ENCODE measurements at places on chromosomes 5 and 9. TPM values are rescaled to one million over a fixed set of nuclear protein-coding genes. Genes with fewer than 3 reads are reported as not detected.

The ALDH1A1 gene
- total RNA-seq, result 0.17 TPM

GRCh38 chr5:172443441-172444109, 10.8 kb downstream of the SH3PXD2B start:
- peak; percentile 90 for DNase-seq

DNA sequence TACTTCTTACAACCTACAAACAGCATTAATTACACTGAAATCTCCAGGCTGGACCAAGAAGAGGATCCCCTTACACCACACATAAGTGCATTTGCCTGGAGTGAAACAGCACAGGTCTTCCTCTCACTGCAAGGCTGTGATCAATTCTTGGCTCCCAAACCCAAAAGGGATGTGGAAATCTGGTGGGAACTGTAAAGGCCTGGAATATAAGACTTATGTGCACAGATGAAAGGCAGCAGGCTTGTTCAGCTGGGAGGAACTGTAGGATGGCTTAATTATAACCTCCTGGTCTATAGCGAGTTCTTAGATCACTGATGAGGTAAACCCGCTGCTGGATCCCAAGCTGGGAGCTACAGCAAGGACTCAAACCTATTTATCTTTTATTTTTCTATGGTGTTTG, 182.9 kb upstream of the TNC start:
- no peak for DNase-seq

The CCDC192 gene
- not detected for total RNA-seq

The CDH9 gene
- total RNA-seq, result not detected

DNA sequence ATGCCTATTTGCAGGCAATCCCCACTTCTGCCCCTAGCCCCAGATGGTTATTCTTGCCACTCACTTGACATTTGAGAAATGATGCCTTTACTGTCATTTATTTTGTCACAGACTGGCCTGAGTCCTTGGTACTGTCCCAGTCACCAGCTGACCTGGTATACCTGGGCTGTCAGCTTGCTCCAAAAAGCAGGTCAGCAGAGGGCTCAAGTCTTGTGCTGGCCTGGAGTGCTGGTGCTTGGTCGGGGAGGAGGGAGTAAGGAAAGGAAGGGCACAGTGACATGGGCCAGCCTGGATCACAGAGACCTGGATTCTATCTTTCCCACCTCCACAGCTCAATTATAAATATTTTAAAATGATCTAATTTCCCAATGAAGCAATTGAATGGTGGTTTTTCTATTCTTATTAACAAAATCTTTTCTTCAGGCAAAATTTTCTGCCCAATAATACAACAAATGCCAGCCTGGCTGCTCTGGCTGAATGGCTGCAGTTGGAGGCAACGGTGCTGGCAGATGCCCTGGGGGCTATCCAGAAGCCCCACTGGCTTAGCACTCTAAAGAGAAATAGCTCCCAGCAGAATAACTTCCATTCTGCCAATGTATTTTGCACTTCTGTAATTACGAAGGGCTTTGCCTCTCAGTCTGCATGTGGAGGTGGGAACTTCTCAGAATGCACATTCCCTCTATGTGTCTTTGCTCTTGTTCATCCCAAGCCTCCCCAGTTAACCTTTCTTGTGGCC, 160.6 kb downstream of the GADD45G start:
- DNase-seq, result no peak

- no peak for DNase-seq
Observed at GRCh38 chr5:75603371-75603770, 7.9 kb upstream of the ANKDD1B start.

GRCh38 chr9:4287886-4288588, 11.8 kb downstream of the GLIS3 start:
- DNase-seq, result no peak

DNA sequence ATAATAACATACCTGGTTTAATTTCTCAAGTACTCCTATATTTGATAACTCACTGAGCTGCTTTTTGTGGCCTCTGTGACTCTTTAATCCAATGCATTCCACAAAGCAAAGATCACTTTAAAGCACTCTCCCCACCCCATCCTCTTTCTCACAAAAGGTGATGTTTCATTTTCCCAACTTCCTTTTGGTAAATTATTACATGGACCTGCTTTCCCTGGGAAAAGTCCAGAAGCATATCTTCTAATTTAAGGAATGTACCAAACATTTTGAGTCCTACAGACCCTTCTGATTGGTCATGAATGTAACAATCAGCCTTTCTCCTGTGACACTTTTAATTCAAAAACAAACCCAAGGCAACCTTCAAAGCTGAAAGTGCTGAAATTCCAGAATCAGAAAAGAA, 71.1 kb downstream of the MLLT3 start:
- peak; percentile 68 for DNase-seq

- DNase-seq, result no peak
Observed at GRCh38 chr5:149727336-149728035, 2.6 kb upstream of the PPARGC1B start.

- peak; percentile 54 for DNase-seq
Observed at GRCh38 chr5:87169300-87169991, 98.2 kb upstream of the RASA1 start.

The F12 gene
- 8.5 TPM for total RNA-seq

- DNase-seq, result no peak
Observed at GRCh38 chr5:161342886-161343285, 203.6 kb downstream of the GABRB2 start.

DNA sequence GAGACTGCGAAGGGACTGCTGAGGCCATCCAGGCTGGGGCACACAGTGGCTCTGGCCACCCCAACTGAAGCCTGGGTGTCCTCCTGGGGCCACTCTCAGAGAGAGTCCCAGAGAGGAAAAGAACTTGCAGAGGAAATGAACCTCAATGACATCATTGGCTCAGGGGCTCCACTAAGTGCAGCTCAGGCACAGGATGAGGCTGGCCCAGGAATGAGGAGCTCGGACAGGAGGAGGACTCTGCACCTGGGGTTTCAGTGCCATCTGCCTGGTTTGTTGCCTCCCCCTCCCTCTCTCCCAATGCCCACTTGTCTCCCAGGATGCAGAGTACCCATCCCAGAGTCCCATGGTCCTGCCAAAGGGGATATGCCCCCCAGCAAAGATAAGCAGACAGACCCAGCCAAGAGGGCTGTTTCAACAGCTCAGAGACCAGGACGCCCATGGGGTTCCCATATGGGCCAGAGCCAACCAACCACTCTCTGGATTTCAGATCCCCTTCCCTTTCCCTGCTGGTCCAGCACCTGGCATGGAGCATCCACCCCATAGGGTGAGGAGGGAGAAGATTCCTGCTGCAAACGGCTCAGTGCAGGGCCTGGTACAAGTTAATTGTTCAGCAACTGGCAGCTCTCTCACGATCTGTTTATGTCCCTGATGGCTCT, 26.9 kb upstream of the OLFM1 start:
- DNase-seq, result no peak

The RNF208 gene
- 0.10 TPM for total RNA-seq

GRCh38 chr9:115593587-115594091, 475.7 kb upstream of the TNC start:
- peak; percentile 62 for DNase-seq

The BAAT gene
- total RNA-seq, result 0.03 TPM

The PIP5KL1 gene
- 0.73 TPM for total RNA-seq

- no peak for DNase-seq
Observed at GRCh38 chr9:89446261-89446960, 51.5 kb downstream of the SEMA4D start.

GRCh38 chr5:15483351-15484097, 16.5 kb upstream of the FBXL7 start:
- DNase-seq, result no peak

DNA sequence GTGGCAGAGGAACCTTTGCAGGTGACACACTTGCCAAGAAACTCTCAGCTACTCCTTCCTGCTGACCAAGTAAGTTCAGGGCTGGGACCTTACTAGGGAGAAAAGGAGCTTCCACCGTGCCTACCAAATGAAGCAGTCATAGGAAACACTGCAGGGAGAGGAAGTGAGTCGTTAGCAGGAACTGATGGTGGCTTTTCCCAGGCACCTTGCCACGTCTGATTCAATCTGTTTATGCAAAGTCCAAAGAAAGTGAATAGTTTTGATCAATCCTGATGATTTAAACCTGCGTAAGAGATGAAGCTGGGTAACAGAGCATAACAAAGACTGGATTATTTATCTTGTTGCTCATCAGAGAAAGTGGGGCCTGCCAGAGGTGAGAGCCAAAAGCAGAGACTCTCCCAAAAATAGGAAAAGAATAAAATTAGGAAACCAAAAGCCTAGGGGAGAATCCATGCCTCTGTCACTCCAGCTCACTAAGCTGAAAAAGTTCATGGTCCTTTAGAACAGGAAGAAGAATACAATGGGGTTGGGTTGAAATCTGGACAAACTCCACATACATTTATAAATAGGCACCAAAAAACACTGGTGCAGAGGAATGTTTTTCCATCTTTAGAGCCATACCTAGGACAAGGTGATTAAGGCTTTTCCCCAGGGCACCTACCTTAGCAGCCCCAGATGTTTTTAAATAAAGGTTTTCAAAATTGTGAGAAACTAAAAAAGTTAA, 9.3 kb upstream of the PFDN1 start:
- DNase-seq, result peak; percentile 99

DNA sequence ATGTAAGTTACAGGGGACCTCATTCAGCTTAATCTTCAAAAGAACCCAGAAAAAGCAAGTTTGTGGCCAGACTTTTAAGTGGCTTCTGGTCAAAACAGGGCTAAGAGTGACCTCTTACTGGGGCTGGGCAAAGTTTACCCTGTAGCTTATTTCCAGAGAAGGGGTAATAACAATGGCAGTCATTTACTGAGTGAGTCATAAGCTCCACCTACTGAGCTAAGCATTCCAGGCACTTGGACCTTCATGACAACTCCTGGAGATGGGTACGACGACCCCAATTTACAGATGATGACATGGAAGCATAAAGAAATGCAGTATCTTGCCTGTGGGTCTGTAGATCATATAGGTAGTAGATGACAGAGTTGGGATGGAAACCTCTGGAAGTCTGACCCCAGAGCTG, 4.7 kb upstream of the GPR151 start:
- DNase-seq, result peak; percentile 16

GRCh38 chr9:88530051-88530450, 4.9 kb upstream of the NXNL2 start:
- peak; percentile 78 for DNase-seq

- DNase-seq, result no peak
Observed at GRCh38 chr5:7078101-7078500, 317.8 kb upstream of the ADCY2 start.

- no peak for DNase-seq
Observed at GRCh38 chr9:35660966-35661415, 2.9 kb downstream of the CCDC107 start.

DNA sequence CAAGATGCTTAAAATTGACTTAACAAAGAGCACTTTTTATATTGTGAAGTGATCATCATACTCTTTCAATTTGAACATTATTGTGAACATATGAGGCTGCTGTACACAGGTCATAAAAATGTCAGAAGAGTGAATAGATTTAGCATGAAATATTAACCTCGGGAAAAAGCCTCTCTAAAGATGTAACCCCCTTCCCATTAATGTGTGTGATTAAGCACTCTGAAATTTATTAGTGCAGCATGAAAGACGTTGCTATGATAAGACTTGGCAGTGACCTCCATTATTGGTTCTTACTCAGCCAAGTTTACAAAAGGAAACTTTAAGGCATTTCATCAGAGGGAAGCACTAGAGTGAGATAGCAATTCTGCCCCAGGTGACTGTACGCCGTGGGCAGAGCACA, 326.5 kb downstream of the NTRK2 start:
- no peak for DNase-seq

- peak; percentile 68 for DNase-seq
Observed at GRCh38 chr5:137114529-137114928, 384.6 kb downstream of the SPOCK1 start.

- no peak for DNase-seq
Observed at GRCh38 chr5:133471699-133472098, 140.6 kb downstream of the FSTL4 start.

The SPINK7 gene
- not detected for total RNA-seq

The PCDHGA9 gene
- 0.29 TPM for total RNA-seq

- DNase-seq, result no peak
Observed at GRCh38 chr5:39220280-39221030, 1.1 kb upstream of the FYB1 start.

- DNase-seq, result no peak
Observed at GRCh38 chr9:33950371-33950770, 98.3 kb downstream of the UBAP2 start.

GRCh38 chr9:4371108-4371507, 71.2 kb upstream of the GLIS3 start:
- peak; percentile 93 for DNase-seq

DNA sequence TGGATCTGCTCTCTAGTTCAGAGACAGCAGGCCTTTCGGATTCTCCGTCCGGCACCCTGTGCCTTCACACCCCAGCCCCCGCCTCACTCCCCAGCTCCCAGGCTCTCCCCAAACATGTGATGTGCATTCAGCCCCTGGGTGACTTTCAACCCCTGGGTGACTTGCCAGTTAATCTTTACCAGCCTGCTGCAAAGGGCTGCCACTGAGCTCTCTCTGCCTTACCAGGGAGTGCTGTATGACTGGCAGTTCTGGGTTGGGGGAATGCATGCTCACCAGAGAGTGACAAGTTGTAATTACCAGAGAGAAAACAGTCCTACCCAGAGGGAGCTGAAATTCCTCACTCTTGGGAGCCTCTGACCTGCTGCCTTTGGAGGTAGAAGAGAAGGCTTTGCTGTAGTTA, 4.9 kb upstream of the ADRA1B start:
- DNase-seq, result no peak

The FOXD4L3 gene
- not detected for total RNA-seq

GRCh38 chr9:133375116-133375723, 640 bp downstream of the SURF4 start:
- peak; percentile 36 for DNase-seq

DNA sequence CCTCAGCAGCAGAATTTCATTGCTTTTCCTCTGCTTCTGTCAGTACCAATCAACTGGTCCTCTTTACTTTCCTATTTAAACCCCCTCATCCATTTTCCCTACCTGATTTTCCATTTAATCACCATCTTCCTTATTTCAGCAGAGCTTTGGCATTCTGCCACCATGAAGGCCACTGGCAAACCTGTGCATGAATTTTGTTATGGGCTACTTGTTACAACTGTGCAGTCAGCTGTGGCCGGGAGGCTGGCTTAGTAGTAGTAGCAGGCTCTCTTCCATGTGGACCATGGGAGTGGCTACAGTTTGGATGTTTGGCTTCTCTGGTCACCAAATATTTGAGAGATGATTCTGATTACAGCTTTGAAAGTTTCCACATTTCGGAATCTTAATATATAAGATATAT, 976.6 kb upstream of the SEMA6A start:
- DNase-seq, result no peak

Measured in HT1080 (cell line).